ENCODE measurements at places on chromosomes 16 and 17. TPM values are rescaled to one million over a fixed set of nuclear protein-coding genes. Genes with fewer than 3 reads are reported as not detected.

DNA sequence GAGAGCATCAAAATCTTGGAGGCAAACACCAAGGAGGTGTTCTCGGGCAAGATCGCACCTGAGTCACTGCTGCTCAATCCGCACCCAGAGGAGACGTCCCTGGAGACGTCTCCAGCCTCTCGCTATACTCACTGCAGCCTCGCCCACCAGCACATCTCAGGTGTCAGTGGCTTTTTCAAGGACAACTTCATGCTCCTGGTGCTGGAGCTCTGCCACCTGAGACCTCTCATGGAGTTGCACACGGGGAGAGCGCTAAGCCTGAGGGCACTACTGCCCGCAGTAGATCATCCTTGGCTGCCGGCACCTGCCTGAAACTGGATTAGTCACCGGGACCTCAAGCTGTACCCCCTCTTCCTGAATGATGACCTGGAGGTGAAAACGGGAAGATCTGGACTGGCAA, 2.6 kb upstream of the MBTPS1 start:
- 0 out of 2 replicates have a peak, but pooled peaks cover 8% of the 10 kb centered on the region for H3K36me3 ChIP-seq
- no peaks in the 10 kb centered on the region for H3K27me3 ChIP-seq
- peaks cover 16% of the 10 kb centered on the region for H3K4me1 ChIP-seq
- no peak for DNase-seq
- H3K27ac ChIP-seq, result no peak overlapping the region
- no peak overlapping the region for H3K4me3 ChIP-seq

Gene KRT34
- 63.1 TPM for total RNA-seq

GRCh38 chr17:17305281-17305801, 2.2 kb downstream of the NT5M start:
- H3K4me3 ChIP-seq, result no peak overlapping the region
- no peaks in the 10 kb centered on the region for H3K36me3 ChIP-seq
- peaks cover 14% of the 10 kb centered on the region for H3K4me1 ChIP-seq
- H3K27ac ChIP-seq, result no peak overlapping the region
- DNase-seq, result no peak

Gene RTN4RL1
- total RNA-seq, result 0.45 TPM

DNA sequence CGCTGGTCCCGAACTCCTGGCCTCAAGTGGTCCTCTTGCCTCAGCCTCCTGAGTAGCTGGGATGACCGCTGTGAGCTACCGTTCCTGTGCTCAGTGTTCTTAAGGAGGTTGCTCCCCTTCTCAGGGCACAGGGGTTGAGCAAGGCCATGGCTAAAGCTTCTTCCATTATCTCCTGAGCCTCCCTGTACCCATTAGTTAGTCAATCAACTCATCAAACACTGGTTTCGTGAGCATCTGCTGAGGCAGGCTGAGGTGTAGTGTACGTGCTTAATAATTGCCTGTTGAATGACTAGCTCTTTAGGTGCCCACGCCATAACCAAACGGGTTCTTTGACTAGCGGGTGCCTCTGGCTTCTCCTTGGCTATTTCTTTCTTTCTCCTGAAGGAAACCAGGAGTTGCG, 11.7 kb downstream of the SGCA start:
- peak overlapping the region; percentile 73 for H3K4me3 ChIP-seq
- peaks cover 90% of the 10 kb centered on the region for H3K4me1 ChIP-seq
- H3K27me3 ChIP-seq, result peaks cover 73% of the 10 kb centered on the region
- peak; percentile 33 for DNase-seq
- H3K36me3 ChIP-seq, result peaks cover 42% of the 10 kb centered on the region
- peak overlapping the region; percentile 100 for H3K27ac ChIP-seq

Gene CA5A
- total RNA-seq, result not detected

Gene CIBAR2
- total RNA-seq, result not detected

DNA sequence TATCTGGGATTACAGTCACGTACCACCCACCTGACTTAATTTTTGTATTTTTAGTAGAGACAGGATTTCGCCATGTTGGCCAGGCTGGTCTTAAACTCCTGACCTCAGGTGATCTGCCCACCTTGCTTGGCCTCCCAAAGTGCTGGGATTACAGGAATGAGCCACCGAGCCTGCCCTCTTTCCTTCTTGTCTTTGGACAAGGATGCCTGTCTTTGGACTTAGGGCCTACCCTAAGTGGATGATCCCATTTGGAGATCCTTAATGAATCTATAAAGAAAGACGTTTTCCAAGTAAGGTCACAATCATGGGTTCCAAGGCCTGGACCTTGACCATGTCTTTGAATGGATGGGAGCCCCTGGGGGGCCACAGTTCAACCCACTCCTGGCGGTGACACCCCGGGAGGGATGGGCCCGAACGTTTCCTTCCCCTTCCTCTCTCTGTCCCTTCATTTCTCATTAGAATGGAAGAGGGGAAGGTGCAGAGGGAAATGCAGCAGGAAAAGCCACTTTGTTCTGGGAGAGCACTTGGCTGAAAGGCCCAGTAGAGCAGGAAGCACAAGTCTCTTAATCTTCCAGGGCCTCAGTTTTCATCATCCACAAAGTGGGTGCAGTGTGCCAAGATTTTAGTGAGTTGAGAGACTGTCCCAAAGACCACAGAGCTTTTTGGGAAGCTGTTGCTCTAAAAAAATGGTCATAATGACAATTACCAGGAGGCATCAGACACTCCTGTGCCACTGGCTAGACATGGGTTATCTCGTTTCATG, 353.3 kb downstream of the SEC14L1 start:
- DNase-seq, result no peak
- peaks cover 8% of the 10 kb centered on the region for H3K4me1 ChIP-seq
- H3K27ac ChIP-seq, result peak overlapping the region; percentile 13
- peaks cover 4% of the 10 kb centered on the region for H3K36me3 ChIP-seq

- peak; percentile 61 for DNase-seq
- peaks cover 13% of the 10 kb centered on the region for H3K4me1 ChIP-seq
- H3K36me3 ChIP-seq, result no peaks in the 10 kb centered on the region
- peak overlapping the region; percentile 49 for H3K27ac ChIP-seq
Observed at GRCh38 chr17:31527606-31528005, 136.1 kb downstream of the RAB11FIP4 start.

- no peak overlapping the region for H3K4me3 ChIP-seq
- no peak overlapping the region for H3K27ac ChIP-seq
- peaks cover 67% of the 10 kb centered on the region for H3K27me3 ChIP-seq
- no peaks in the 10 kb centered on the region for H3K4me1 ChIP-seq
- H3K36me3 ChIP-seq, result no peaks in the 10 kb centered on the region
Observed at GRCh38 chr17:46821482-46822387, 3.2 kb upstream of the WNT3 start.

Gene C17orf107
- 1.1 TPM for total RNA-seq

DNA sequence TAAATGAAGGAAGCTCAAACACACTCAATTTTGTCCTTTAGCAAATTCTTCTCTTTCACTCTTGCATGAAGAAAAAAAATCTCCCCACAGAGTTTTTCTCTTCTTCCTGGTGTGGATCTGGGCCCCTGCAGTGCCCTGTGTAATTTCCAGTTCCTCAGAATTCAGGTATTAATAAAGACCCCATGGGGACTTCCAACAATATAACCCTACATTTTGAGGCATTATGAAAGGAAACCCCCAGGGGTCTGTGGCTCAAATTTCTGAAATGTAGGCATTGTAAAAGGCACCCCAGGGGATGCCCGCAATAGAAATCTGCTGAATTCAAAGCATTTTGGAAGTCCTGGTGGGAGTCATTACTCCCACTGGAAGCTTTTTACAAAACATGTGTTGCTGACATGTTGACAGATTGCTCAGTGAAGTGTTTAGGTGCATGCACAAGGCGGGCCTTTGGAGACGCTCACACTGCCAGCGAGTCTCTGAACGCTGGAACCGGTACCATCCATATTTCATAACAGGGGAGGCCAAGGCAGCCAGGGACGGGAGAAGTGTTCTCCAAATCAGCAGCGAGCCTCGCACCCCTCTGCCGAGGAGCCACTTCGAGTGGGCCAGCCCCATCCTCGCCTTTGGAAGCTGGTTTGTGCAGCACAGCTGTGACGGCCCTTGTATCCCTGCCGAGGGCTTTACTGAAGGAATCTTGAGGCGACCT, 154.0 kb downstream of the ZNF423 start:
- DNase-seq, result no peak
- H3K4me3 ChIP-seq, result no peak overlapping the region
- no peaks in the 10 kb centered on the region for H3K4me1 ChIP-seq
- H3K36me3 ChIP-seq, result no peaks in the 10 kb centered on the region
- H3K27ac ChIP-seq, result no peak overlapping the region

GRCh38 chr17:47851764-47852112, 775 bp upstream of the SP6 start:
- no peaks in the 10 kb centered on the region for H3K36me3 ChIP-seq
- peaks cover 37% of the 10 kb centered on the region for H3K4me1 ChIP-seq
- no peak overlapping the region for H3K27ac ChIP-seq
- peak overlapping the region; percentile 7 for H3K4me3 ChIP-seq
- no peak for DNase-seq

GRCh38 chr17:64707050-64707591, 45.0 kb upstream of the SMURF2 start:
- peaks cover 77% of the 10 kb centered on the region for H3K4me1 ChIP-seq
- peak overlapping the region; percentile 97 for H3K27ac ChIP-seq
- H3K36me3 ChIP-seq, result peaks cover 19% of the 10 kb centered on the region
- H3K27me3 ChIP-seq, result no peaks in the 10 kb centered on the region
- peak overlapping the region; percentile 45 for H3K4me3 ChIP-seq
- DNase-seq, result peak; percentile 99

Gene PRSS33
- not detected for total RNA-seq

- H3K4me3 ChIP-seq, result no peak overlapping the region
- peaks cover 35% of the 10 kb centered on the region for H3K27me3 ChIP-seq
- no peaks in the 10 kb centered on the region for H3K36me3 ChIP-seq
- DNase-seq, result peak; percentile 72
Observed at GRCh38 chr17:48194097-48194550, 86.6 kb downstream of the SNX11 start.

Gene CRYM
- total RNA-seq, result not detected

Gene PIRT
- not detected for total RNA-seq

GRCh38 chr17:15404106-15405057, 63.0 kb upstream of the TEKT3 start:
- DNase-seq, result no peak
- no peak overlapping the region for H3K4me3 ChIP-seq
- no peaks in the 10 kb centered on the region for H3K36me3 ChIP-seq

Measured in HFFc6 (cell line).